ENCODE measurements at places on chromosomes 3 and 15. TPM values are rescaled to one million over a fixed set of nuclear protein-coding genes. Genes with fewer than 3 reads are reported as not detected.

GRCh38 chr3:185859294-185859972 is 34.6 kb upstream of the IGF2BP2 start:
- no peak for DNase-seq

- no peak for DNase-seq
These were observed 2.5 kb downstream of the SCAMP2 start for GRCh38 chr15:74870436-74871215.

DNA sequence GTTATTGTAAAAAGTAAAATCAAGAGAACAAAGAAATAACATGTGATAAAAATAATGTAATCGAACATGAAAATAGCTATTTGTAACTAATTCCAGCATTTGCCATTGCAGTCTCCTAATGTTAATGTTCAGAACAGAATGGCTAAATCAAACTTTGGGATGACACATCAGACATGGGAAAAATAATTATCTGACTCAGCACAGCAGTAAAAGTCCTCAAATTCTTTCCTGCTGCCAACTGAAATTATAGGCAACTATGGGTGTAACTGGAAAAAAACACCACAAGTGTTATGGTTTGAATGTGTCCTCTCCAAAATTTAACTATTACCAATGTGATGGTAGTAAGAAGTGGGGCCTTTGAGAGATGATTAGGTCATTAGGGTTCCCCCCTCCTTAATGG is 446.7 kb downstream of the C3orf38 start:
- no peak for DNase-seq

- no peak for DNase-seq
These were observed 1026.5 kb upstream of the CFAP20DC start for GRCh38 chr3:60076331-60076730.

- no peak for DNase-seq
These were observed 20.9 kb downstream of the RAF1 start for GRCh38 chr3:12643010-12643380.

DNA sequence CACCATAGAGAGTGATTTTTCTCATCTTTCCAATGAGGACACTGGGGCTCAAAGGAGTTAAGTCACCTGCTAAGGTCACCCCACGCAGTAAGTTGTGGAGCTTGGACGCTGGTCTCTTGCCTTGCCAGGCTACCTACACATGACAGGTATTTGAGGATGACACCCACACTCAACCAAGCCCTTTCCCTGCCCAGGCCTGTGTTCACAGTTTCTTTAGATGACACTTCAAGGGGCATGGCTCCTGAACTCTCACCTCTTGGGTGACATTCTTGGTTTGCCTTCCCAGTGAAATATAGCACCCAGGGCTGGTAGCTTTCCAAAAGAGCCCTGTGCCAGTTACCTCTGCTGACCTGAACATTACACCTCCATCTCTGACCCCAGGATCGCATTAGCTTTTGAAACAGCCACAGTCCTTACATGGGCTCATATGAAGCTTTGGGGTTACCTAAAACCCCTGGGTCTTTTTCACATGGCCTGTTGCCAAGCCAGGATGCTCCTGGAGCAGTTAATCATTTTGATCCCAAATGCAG is 148.0 kb downstream of the RPLP1 start:
- no peak for DNase-seq

DNA sequence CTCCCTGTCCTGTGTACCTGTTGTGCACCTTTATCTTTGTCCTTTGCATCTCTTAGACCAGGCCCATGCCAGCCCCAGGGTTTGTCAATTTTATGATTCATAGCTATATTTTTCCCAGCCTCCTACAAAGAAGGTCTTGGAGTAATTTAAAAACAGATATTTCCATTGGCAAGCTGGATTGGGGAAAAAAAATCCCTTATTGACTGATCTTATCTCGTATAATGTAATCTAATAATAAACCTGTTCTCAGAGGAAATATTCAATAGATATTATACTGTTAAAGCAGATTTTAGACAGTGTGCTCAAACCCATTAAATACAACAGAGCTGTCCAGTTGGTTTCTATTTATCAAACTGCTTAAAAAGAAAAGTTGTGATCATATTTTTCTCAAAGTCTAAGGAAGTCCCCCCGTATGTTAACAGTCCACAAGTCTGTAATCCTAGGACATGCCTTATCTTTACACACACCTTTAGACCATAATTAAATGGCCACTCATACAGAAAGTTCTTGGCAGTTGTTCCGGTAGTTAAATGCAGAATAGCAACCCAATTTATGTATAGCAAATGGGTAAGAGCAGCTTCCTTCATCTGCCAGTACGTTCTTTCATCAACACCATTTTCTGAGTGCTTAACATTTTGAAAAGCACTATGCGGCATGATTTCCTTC is 700.9 kb upstream of the NR2F2 start:
- DNase-seq = no peak

DNA sequence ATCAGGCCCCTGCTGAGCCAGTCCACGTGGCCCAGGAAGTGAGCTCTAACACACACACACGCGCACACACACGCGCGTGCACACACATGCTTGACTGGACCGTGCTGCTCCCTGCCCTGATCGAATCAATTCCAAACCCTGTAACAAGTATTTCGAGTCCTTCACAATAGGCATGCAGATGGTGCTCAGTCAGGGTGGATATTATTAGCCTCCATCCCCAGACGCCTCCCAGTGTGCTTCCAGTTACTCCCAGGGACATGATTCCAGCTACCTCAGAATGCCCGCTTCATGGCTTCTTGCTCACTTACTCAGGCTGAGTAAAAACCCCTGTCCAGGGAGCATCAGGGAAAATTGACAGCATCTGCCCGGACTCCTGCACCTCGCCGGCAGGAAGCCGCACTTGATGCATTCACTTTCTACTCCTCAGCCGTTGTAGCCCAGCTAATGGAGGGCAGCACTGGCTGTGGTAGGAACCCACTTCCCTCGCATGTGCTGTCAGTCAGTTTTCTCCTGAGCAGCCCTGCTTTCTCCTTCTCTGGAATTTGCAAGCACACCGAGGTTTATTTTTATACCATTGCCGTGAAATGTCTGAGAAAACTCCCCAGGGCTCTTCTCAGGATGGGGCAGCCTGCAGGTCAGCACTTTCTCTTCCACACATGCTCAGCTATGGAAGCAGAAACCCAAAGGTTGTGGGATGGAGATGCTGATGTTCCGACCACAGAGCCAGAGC is 126.1 kb upstream of the ABHD17C start:
- no peak for DNase-seq

DNA sequence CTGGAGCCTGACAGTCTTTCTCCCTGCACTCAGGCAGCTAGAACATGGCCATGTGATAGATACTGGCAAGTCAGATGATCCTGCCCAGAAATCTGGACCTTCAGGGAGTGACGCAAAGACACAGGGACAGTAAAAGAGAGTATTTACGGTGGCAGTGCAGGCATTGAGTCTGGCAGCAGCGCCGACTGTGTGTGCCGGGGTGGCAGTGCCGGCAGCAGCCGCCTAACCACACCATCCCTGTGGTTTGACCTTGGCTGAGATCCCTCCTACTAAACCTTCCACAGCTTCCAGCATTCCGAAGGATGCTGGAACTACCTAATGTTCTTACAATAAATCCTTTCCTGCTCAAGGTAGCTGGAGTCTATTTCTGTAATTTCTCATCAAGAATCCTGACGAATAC is 4.6 kb upstream of the TSPAN3 start:
- DNase-seq = no peak

DNA sequence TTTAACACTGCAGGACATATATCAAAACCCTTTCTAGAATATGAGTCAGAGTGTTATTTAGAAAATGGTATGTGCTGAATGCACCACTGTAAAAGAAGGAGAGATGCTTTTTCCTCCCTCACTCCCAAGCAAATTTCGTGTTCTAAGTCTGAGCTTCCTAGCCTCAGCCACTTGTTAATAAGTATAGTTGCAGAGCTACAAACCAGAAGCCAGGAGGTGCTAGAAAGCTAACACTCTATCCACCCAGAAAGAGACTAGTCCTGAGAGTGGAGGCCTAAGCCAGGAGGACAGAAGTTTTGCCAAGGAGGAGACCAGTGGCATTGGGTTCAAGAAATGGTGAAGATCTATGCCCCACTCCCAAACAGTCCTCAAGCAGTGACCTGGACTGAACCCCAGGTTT is 40.5 kb upstream of the GYG1 start:
- no peak for DNase-seq

GRCh38 chr3:157129803-157130466 is 30.0 kb downstream of the CCNL1 start:
- no peak for DNase-seq

DNA sequence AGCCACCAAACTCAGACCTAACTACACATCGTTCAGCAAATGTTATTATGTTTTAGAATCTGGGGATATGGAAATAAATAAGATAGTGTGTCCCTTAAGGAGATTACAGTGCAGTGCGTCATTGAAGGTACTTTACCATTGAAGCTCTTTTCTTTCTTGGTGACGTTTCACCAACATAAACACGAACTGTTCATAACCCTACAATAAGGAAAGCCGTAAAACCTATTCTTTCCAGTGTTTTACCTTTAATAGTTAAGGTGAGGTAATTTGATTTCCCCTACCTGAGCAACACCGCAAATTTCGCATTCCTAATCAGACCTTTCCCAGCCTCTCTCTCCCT is 826 bp downstream of the CCDC66 start:
- no peak for DNase-seq

- DNase-seq = no peak
These were observed 254.6 kb upstream of the RBMS3 start for GRCh38 chr3:29026286-29026685.

DNA sequence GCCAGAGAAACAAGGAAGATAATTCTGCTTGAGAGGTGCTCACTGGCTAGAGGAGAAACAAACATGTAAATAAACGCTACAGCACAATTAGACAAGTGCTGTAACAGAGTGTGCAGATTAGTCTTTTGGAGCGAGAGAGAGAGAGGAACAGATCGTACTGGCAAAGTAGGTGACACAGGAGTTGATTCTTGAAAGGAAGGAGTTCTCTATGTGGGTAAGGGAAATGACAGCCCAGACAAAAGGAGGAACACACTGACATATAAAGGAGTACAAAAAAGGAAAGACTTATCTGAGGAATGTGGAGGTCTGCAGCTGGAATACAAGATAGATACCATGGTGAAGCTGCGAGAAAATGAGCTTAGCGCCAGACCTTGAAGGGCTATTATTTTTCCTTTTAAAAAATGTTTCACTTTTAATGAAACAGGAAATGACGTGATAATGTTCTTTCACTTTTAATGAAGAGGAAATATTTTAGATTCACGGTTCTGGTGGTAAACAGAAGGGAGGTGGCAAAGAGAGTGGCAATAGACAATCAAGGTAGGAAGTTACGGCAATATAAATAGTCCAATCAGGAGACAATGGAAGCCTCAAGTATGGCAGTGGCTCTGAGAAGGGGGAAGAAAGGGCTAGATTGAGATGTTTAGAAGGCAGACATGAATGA is 202.9 kb downstream of the VPS13C start:
- no peak for DNase-seq

- DNase-seq = no peak
These were observed 11.2 kb downstream of the CCNB2 start for GRCh38 chr15:59116141-59116540.

- DNase-seq = no peak
These were observed 151.8 kb downstream of the LRRN1 start for GRCh38 chr3:3951071-3951470.

GRCh38 chr15:71409541-71409940 is 294.3 kb downstream of the THSD4 start:
- no peak for DNase-seq

DNA sequence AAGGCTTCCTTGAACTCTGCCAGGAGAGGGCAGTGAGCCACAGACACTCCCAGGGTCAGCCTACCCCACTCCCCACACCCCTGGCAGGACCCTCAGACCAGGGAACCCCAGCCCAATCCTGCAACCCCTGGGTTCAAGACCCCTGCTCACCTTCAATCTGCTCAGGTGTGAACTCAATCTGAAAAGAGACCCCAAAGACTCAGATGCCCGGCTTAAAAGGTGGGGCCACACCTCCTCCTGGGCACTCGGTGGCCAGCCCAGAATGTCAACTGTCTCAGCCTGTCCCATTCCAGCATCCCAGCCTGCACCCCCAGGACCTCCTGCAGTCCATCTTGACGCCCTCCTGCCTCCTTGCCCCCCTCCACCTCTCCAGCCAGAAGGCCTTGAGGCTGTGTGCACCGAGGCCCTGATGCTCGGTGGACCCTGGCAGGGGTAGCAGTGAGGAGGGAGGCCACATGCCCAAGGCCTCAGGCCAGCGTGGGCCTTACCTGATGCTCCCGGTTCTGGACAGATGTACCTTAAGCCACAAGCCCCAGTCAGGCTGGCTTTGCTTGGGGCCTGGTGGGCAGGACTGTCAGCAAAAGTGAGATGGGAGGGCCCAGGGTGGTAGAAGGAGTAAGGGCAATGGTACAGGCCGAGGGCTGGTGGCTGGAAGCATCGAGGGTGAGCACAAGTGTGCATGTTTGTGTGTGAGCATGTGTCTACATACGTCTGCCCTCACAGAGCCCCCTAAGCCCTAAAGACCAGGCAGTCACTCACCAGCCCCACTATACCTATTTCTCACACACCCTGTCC is 2.2 kb downstream of the MYL3 start:
- DNase-seq = peak; percentile 54

DNA sequence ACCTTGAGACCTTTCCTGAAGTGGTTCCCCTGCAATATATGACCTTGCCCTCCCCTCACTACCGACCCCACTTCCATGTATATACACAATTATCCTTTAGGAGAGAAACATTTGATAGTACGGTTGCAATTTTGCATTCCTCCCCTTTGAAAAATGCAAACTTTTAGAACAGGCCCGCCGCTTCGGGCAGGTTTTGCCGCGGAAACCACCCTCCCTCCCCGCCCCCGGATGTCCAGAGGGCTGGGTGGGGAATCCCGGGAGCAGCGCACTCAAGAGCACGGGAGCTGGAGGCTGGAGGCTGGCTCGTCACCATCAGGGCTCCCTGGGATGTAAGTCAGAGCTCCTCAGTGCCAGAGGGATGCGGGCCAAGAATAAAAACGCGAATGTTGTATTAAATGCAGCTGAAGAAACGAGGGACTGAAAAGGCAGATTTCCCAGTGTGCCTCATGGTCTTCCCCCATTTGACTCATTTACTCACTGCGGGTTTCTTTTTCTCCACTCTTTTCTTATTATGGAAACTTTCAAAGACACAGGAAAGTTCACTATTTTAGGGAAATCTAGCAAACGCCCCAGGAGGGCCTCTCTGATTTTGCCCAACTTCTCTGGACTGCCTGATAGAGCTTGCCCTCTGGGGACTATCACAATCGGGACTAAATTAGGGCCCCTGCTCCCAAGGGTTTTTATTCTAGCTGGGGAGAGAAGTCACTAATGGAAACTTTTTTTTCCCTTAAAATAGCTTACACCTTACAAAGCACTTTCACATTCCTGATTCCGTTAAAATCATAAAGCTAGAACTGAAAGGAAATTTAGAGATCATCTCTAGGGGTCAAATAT is 2.9 kb upstream of the USP3 start:
- peak; percentile 87 for DNase-seq

GRCh38 chr3:18030371-18030870 is 288.0 kb upstream of the TBC1D5 start:
- no peak for DNase-seq

Gene CYB561D2
- 8.4 TPM for total RNA-seq

Gene PP2D1
- not detected for total RNA-seq

Gene MUC4
- total RNA-seq = not detected

Gene FOXL2NB
- not detected for total RNA-seq

Gene SHISA5
- 60.3 TPM for total RNA-seq

Gene SCG3
- not detected for total RNA-seq

Gene UROC1
- total RNA-seq = not detected

Gene FAM3D
- total RNA-seq = not detected

Gene RTP1
- not detected for total RNA-seq

Gene SLC22A13
- total RNA-seq = not detected

Gene FANCD2OS
- total RNA-seq = not detected

All from heart left ventricle (tissue), 16 donors.